ENCODE measurements at places on chromosomes 7 and 10.
A peak's percentile ranks its signal among the peaks of the same experiment; 100 is the strongest.

DNA sequence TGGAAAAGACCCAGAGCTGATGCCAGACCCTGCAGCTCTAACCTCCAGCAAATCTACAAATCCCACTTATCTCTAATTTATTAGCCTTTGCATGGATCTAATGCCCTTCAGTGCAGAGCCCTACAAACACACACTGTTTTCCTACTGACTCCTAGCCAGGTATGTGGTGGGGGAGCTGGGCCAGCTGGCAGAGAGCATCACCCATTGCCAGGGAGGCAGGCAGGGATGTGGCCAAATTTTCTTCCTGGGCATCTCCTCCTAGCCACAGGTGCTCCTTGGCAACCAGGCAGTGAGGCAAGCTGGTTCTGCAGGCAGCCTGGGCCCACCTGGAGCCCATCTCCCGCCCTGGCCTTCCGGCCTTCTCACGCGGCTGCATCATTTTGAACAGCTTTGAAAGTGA lies 55.9 kb upstream of the EMX2 start:
- DNase-seq: no peak

DNA sequence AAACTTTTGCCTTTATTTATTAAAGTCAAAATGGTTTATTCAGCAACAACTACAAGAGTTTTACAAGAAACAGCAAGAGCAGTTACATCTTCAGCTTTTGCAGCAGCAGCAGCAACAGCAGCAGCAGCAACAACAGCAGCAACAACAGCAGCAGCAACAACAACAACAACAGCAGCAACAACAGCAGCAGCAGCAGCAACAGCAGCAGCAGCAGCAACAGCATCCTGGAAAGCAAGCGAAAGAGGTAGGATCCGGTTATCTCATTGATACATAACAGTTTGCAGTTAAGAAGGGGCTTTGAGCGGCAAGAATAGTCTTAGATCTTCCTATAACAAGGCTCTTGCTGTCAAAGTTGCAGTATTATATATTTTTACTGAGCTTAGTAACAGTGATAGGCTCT lies 215.1 kb downstream of the FOXP2 start:
- no peak for DNase-seq

GRCh38 chr7:134829380-134829986 lies 50.0 kb downstream of the CALD1 start:
- DNase-seq: no peak

GRCh38 chr7:101410743-101411507 lies 48.2 kb downstream of the COL26A1 start:
- no peak for DNase-seq

GRCh38 chr7:120996333-120996987 lies 7.9 kb downstream of the CPED1 start:
- no peak for DNase-seq

- peak; percentile 83 for DNase-seq
These were observed 97.9 kb upstream of the IKZF1 start for GRCh38 chr7:50206453-50207250.

DNA sequence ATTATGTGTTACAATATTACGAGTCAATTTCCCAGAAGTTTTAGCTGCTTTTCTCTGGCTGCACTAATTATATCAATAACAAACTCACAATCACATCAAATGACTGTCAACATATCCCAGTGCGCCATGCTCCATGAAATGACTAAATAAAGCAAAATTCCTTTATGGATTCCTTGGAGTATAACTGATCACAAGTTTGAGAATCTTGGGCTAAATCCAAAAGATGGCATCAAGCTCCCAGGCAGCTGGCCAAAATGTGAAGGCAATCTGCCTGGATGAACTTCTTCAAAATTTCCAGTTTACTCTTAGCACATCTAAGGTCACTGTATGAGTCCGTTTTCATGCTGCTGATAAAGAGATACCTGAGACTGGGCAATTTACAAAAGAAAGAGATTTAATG lies 210.8 kb downstream of the CCSER2 start:
- DNase-seq: no peak

GRCh38 chr7:138542183-138542582 lies 82.1 kb downstream of the TRIM24 start:
- no peak for DNase-seq

DNA sequence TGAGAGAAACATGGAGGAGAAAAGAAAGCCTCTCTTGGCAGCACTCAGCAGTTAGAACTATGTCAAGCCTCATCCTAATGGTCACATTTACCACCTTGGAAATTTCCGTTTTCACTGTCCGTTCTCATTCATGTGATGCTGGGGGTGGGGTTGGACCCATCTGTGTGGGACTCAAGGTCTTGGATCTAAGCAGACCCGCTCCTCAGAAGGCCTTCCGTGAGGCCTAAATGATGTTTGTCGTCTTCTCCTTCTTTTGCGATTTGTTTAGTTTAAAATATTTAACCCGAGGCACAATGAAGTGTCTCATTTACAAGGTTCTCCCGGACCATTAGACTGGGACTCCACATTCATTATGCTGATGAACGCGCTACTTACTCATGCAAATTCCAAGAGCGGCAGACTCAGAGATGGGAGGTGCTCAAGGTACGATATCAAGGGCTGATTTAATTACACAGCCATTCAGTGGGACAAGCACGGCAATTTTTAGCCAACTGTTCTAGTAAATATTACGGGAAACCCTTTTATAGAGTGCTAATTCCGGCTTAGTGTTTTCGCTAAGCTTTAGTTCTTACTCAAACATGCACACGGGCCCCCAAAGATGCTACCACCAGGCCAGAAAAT lies 109.1 kb upstream of the EFCAB10 start:
- DNase-seq: no peak

- DNase-seq: no peak
These were observed 83.4 kb upstream of the LRRC18 start for GRCh38 chr10:49023071-49023470.

GRCh38 chr10:43376828-43377423 lies 5.5 kb downstream of the FXYD4 start:
- no peak for DNase-seq

- no peak for DNase-seq
These were observed 51.0 kb downstream of the RALA start for GRCh38 chr7:39674406-39674805.

- no peak for DNase-seq
These were observed 567 bp upstream of the EPO start for GRCh38 chr7:100719523-100720278.

DNA sequence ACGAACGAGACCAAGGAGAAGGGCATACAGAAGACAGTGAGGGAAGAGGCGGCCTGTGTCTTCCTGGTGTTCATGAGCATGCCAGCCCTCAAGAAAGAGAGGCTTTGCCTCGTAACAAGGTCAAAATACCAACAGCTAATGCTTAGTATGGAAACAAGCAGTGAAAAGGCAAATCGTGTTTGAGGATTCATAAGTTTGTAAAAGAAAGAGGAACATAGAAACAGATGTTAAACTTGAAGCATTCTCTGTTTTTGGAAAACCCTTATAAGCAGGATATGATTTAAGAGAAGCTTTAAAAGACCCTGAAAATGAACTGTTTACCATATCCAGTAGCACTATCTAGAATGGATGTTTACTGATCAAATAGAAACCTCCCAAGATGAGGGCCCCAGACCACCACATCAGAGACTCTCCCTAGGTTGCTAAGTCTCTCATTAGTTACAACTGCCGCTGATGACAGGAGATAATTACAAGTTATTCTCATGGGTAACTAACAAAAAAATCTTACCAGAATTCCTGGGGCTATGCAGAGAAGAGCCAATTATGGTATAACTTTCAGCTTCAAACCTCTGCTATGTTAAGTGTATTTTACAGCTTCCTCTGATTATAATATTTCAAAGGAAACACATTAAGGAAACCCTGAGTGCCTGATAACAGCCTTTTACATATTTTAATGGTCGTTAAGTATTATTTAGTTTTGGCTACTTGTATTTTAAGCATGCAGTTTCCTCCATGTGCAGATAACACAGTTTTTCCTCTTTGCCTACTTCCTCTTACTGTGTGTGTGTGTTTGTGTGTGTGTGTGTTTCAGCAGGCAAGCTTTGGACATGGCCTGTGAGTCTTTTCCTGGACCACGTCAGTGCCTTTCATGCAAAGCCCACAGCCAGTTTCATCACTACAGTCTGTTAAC lies 17.9 kb downstream of the JCAD start:
- no peak for DNase-seq

DNA sequence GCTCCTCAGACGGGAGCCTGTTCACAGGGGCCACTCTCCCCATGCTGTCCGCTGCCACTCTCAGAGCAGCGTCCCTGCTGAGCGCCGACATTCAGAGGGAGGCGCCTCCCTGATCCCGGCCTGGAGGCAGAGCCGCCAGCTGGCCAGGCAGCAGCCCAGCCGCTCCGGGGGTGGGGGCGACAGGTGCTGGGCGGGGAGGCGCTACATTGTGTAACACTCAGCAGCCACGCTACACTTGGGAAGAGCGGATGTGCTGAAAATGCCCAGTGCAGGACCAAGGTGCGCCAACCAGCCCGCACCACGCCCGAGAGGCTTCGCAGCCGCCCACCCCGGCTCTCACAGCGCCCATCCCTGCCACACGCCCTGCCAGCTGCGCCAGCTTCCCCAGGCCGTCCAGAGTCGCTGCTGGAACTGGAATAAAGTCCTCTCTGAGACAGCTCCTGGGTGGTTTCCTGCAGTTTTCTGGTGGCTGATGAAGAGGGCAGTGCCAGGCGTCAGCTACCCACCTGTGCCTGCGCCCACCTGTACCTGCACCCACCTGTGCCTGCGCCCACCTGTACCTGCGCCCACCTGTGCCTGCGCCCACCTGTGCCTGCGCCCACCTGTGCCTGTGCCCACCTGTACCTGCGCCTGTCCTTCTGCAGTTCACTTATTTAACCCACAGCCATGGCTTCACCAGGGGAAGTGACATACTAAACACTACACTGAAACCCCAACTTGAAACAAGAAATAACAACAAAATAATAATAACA lies 25.7 kb downstream of the STK32C start:
- DNase-seq: no peak

GRCh38 chr10:110434489-110435096 lies 63.1 kb upstream of the DUSP5 start:
- no peak for DNase-seq

GRCh38 chr7:13262929-13263530 lies 575.6 kb downstream of the ARL4A start:
- no peak for DNase-seq

- DNase-seq: no peak
These were observed 50.4 kb downstream of the VKORC1L1 start for GRCh38 chr7:65923316-65923715.

DNA sequence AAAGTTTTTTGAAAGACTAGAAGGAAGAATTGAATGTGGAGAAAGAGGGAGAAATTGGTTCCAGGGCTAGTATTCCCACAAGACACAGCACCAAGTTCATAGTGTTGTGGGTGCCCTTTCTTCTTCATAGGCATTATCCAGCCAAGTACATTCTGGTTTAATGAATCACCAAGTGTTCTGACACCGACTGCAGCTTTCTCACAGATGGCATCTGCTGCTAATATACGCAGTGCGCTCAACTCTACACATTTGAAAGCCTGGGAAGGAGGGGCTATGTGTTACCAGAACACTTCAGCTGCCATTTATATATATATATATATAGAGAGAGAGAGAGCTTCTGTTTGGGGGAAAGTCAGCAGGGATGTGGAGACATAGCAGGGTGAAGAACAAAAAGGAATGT lies 1168.4 kb downstream of the GATA3 start:
- DNase-seq: no peak
